ENCODE measurements at places on chromosomes 16 and 17.
A peak's percentile ranks its signal among the peaks of the same experiment; 100 is the strongest.

DNA sequence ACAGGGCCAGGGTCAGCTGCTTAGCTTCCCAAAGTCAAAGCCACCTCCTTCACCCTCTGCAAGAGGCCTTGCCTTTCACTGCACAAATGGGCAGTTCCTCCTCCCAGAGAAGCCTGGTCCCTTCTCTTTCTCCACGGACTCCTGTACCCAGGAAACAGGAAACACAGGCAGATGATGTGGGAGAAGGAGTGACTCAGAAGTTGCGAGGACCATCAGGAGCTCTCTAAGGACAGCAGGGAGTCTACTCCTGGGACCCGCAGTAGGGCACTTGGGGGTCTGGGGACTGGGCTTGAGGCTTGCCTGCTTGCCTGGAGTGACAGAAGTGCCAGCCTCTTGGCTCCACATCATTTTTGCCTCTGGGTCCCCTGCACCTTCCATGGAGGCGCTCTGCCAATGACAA is 47.4 kb upstream of the KSR1 start:
- DNase-seq: no peak

GRCh38 chr16:85357924-85358505 is 245.7 kb upstream of the CIBAR2 start:
- DNase-seq: no peak

- no peak for DNase-seq
Measured at GRCh38 chr16:87380881-87381280, 2.7 kb downstream of the FBXO31 start.

DNA sequence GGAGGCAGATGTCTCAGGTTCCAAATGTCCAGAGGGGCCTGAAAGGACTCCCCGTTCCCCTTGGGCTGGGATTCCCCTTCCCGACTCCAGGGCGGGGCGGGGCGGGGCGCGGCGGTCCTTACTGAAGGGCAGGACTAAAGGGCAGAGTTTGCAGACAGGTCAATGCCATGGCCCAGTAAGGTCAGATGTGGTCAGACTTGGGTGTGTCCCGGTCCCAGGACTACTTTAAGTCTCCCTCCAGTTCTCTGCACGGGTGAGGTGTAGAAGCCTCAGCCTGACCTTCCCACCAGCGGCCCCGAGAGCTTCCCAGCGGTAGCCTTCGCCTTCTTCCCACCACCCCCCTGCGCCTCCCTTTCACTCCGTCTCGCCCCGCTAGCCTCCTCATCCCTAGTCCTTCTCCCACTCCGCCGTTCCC is 532 bp downstream of the KDM6B start:
- peak; percentile 53 for DNase-seq

DNA sequence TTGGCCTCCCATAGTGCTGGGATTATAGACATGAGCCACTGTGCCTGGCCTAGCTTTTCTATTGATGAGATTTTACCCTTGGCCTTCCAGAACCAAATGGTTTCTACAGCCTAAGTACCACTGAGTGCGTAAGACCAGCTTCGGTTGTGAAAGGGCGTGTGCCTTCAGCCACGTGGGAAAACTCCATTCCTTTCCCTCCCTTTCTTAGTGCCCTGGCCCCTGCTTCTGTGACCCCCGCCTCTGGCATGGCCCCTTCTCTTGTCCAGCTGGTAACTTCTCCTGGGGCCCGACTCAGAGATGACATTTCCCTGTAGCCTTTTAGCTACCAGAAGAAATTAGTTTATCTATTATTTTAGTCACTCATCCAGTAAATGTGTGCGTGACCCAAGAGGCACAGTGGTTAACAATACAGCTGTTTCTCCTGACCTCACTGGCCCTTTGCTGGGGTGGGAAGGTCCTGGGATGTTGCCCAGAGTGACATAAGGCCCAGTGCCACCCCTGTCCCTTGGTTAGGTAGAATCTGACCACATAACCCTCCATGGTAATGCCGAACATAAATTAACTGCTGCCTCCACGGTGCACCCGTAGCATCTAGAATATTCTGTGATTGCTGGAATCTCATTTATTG is 97.3 kb downstream of the PLCG2 start:
- DNase-seq: no peak

DNA sequence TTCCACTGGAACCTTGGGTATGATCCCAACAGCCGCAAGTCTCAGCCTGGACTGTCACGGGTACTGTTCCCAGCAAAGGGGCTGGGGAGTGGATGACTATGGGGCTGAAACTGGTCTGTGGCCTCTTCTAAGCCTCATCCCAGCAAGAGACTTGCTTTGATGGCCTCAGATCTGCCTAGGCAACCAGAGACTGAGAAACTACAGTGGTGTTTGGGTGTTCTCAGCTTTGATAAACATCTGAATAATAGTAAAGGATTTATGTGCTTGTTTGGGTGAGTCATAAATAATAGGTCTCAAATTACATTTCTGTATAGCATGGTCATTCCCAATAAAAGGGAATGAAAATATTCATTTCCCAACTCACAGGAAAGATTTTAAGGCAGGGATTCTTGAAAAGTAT is 30.2 kb upstream of the ULK2 start:
- DNase-seq: no peak
